ENCODE measurements at places on chromosomes 4 and X.

DNA sequence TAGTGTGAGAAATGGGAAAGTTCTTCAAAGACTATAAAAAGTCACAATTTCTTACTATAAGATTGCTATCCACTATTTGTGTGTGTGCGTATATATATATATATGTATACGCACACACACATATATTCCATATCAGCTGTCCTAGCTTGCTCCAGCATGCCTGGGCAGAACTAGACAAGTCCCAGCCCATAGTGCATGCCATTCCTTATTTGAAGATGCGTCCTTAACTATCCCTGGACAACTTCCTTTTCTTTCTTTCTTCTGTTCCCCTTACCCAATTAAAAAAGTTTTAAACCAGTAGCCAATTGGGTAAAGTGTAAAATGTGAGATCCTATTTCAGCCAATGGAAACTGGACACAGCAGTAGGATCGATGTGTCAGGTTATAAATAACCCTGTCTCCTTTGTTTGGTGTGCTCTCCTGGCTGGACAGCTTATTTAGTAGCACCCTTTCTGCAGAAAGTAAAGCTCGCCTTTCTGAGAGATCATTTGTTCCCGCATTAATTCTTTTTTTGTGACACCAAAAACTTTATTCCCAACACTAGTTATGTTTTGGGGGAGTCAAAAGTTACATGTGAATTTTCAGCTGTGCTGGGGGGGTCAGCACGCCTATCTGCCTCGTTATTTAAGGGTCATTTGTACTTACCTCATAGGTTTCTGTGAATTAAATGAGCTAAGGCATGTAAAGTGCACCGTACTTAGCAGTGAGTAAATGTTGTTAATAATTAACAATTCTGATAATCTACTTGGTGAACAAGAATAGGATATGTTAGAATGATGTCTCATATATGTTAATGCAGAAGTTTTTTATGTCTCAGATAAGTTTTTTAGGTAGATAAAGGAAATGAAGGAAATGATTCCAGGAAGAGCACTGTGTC is 40.9 kb downstream of the KDM6A start:
- no peak for DNase-seq

- no peak for DNase-seq
Measured at GRCh38 chr4:101853028-101853427, 62.5 kb downstream of the BANK1 start.

DNA sequence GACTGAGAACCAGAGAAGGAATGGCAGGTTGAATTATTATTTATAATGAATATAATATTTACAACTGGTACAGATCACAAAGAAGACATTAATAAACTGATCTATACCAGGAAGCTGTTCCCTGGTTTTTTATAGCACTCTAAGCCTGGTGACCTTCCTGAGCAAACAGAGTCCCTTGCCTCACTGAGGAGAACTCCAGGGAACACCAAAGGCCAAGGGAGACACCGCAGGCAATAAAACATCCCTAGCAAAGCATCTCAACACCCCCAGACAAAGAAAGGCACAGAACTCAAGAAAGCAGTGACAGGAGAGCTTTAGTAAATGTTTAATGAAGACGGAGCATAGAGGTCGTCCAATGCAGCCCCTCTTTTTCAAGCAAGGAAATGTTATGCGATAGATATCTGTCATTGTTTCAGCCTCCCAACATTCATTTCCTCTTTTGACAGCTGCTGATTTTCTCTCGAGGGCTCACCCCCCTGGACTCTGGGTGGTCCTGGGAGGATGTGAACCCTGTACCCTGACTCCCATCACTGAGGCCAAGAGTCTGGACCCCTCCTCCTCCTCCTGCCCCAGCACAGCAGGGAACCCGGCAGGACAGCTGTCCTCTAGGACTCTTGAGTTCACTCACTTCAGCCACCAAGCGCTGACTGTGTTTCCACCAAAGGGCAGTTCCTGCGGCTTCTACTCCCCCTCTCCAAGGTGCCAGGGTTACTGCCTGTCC is 342.5 kb upstream of the GATB start:
- no peak for DNase-seq

DNA sequence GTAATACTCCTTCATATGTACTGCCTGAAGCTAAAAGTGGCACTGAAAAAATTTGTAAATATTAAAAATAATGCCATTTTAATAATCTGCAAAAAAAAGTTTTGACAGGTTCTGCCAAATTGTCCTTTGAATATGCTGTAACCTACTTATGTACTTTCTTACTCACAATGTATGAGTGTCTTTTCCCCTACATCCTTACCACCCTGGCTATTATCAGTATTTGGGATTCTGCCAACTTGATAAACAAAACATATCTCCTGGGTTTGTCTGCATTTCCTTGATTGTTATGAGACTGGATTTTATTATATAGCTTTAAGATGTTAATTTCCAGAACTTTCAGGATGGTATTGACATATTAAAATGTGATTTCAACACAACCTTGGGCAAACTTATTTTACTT is 187.9 kb downstream of the CHM start:
- no peak for DNase-seq

DNA sequence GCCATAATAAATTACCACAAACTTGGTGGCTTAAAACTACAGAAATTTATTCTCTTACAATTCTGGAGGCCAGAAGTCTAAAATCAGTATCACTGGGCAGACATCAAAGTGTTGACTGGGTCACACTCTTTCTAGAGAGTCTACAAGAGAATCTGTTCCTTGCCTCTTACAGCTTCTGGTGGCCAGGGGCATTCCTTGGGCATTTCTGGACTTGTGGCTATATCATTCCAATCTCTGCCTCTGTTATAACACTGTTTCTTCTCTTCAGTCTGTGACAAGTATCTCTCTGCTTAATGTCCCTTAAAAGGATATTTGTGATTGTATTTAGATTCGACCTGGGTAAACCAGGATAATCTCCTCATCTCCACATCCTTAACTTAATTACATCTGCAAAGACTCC is 207.3 kb upstream of the DCAF8L1 start:
- no peak for DNase-seq

- DNase-seq, result no peak
Measured at GRCh38 chr4:149409555-149409962, 406.1 kb downstream of the IQCM start.

DNA sequence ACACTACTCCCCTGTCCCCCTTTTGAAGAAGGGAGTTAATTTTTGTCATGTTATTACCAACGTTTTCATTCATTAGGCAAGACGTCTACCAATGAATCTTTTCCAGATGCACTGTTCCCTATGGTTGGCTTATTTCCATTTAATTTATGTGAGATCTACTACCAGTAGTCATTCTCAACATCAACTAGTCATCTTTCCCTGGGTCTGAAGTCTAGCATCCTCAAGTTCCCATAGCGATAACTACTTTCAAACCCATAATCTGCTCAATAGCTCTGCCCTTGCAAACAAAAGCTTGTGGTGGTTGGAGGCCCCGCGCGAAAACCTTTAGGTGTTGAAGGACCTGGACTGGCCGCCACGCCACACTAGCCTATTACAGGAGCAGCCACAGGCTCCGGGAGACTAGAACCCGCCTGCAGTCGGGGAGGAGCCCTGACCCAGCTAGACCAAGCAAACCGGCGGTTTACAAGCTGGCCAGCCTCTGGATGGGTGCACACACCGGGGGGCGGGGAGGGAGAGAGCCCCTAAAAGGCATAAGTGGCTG is 746 bp downstream of the PPAT start:
- peak; percentile 40 for DNase-seq

GRCh38 chr4:7055111-7055989 is 12.2 kb downstream of the TADA2B start:
- DNase-seq, result no peak

- DNase-seq, result no peak
Measured at GRCh38 chrX:29862126-29862677, 353.2 kb upstream of the MAGEB2 start.

- DNase-seq, result no peak
Measured at GRCh38 chr4:152825336-152825735, 45.6 kb downstream of the ARFIP1 start.

- no peak for DNase-seq
Measured at GRCh38 chr4:182494103-182494502, 250.9 kb downstream of the TENM3 start.

DNA sequence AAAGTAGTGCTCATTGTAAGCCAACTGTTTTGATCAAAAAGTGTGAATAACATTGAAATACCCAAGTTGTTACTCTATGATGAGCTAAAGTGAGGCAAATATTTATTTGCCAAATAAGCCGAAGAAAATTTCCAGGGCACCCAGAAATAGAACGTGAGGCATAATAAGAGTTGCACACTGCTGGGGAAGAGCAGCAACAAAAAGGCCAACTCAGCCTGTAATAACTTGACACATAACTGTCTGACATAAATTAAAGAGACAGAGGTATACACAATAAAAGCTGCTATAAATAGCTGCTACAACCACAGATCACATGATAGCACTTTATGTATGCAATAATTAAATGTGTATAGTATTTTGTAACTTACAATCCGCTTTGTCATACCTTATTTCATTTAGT is 2.0 kb upstream of the ABCB7 start:
- no peak for DNase-seq

- DNase-seq, result no peak
Measured at GRCh38 chrX:47430925-47431324, 52.1 kb downstream of the ZNF41 start.

DNA sequence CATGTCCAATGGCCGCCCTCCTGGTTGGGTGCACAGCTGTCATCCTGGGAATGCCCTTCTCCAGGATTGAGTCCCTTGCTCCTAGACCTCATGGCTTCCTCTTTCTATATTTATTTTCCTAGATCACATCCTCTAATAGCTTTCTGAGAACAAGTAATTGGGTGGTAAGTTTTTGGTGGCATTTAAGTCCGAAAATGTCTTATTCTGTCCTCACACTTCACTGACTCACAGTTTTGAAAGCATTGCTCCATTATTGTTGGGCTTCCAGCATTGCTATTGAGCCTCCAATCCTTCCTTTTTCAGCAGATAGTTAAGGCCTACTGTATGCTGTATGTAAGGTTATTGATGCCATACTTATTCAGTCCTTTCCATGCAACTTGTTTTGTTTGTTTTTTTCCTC is 25.9 kb downstream of the PGM2 start:
- no peak for DNase-seq

DNA sequence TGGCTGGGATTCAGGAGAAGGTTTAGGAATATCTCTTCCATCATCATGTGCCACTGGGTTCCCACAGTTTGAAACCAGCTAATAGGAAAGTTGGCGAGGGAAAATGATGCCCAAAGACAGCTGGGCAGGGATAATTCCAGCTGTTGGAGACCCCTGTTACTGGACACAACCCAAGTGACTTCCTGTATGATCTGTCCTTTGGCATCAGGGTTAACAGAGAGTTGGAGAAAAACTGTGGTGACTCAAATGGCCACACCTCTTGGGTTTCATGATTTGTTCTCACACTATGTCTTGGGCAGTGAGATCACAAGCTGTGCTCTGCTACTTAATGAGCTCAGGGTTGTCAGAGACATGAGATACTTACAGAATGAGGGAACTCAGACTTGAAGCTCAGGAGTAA is 3.8 kb downstream of the FGF16 start:
- no peak for DNase-seq

GRCh38 chr4:52861171-52861823 is 820 bp upstream of the RASL11B start:
- no peak for DNase-seq

DNA sequence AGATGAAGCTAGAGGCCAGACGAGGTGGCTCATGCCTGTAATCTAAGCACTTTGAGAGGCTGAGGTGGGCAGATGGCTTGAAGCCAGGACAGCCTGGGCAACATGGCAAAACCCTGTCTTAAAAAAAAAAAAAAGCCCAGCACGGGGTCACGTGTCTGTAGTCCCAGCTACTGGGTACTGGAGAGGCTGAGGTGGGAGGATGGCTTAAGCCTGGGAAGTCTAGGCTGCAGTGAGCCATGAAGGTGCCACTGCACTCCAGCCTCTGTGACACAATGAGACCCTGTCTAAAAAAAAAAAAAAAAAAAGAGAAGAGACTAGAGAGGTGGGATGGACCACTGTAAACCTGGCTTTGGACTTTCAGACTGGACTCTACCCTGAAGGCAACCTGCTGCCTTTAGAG is 10.7 kb upstream of the LRBA start:
- DNase-seq, result no peak

GRCh38 chr4:125266901-125267604 is 47.7 kb upstream of the FAT4 start:
- no peak for DNase-seq
